NCI-H526 (cell line): ENCODE measurements at places on chromosomes 5 and 9.

- no peak for DNase-seq
Measured at GRCh38 chr5:172953776-172954675, 5.2 kb upstream of the RPL26L1 start.

- DNase-seq = no peak
Measured at GRCh38 chr5:136430081-136430480, 64.7 kb upstream of the TRPC7 start.

DNA sequence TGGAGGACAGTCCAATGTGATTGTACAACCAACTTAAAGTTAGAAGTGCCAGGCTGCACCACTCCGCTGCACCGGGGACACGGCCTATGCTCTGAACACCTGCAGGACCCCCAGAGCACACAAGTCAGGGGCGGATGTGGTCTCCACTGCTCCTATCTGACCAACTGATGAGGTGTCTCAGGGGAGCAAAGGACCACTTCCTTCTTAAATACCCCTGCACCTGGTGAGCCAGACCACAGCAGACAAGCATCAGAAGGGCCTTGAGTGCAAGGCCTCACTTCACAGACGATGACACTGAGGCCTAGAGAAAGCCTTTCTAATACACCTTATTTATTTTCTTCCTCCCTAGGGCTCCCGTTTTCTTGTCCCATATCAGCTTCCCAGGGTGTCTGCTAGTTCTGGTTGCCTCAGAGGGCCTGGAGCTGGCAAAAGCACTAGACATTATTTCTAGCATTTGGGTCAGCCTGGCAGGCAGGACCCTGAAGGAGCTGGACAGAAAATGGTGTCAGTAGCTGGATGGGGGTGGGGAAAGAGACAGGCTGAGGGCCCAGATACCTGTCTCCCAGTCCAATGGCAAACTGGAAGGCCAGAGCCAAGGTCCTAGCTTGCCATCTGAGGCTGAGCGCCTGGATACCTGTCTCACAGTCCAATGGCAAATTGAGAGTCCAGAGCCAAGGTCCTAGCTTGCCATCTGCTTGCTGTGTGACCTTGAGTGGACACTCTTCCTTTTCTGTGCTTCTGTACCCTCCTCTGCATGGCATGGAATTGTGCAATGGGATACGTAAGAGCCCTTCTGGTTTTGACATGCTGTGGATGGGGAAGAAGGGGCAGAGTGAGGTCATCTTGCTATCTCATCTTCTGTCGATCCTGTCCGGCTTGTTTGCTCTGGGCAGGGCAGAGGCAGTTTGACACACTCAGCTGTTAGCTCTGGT lies 9.0 kb downstream of the CCDC69 start:
- DNase-seq = no peak

GRCh38 chr5:110053824-110054223 lies 364.1 kb downstream of the MAN2A1 start:
- DNase-seq = no peak

GRCh38 chr5:175479125-175479881 lies 943 bp downstream of the SFXN1 start:
- DNase-seq = no peak

- no peak for DNase-seq
Measured at GRCh38 chr9:133778336-133779013, 40.3 kb upstream of the SARDH start.

- DNase-seq = no peak
Measured at GRCh38 chr9:72685911-72686310, 164.5 kb downstream of the TMC1 start.

- DNase-seq = peak; percentile 5
Measured at GRCh38 chr5:57221049-57221568, 47.2 kb downstream of the GPBP1 start.
